NCI-H526 (cell line): ENCODE measurements at places on chromosomes 7 and 10.

GRCh38 chr7:8360564-8361153, 72.8 kb upstream of the NXPH1 start:
- no peak for DNase-seq

DNA sequence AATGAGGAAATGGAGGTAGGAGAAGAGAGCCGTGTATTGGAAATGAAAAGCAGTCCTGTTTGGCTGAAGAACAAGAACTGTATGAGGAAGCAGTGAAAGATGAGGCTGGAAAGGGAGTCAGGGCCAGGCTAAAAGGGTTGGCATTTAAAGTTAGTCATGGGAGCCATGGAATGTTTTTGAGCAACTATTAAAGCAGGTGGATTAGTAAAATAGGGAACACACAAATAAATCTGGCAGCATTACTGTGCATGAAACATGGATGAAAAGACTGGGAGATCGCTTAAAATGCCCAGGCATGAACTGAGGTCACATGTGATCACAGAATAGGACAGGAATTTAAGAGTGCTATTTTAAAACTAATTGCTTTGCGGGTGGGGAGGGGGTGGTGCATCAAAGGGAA, 1.4 kb upstream of the IFRD1 start:
- DNase-seq: no peak

- no peak for DNase-seq
Observed at GRCh38 chr10:77032188-77032570, 605.4 kb downstream of the KCNMA1 start.

GRCh38 chr10:23376229-23376655, 31.6 kb upstream of the C10orf67 start:
- no peak for DNase-seq

DNA sequence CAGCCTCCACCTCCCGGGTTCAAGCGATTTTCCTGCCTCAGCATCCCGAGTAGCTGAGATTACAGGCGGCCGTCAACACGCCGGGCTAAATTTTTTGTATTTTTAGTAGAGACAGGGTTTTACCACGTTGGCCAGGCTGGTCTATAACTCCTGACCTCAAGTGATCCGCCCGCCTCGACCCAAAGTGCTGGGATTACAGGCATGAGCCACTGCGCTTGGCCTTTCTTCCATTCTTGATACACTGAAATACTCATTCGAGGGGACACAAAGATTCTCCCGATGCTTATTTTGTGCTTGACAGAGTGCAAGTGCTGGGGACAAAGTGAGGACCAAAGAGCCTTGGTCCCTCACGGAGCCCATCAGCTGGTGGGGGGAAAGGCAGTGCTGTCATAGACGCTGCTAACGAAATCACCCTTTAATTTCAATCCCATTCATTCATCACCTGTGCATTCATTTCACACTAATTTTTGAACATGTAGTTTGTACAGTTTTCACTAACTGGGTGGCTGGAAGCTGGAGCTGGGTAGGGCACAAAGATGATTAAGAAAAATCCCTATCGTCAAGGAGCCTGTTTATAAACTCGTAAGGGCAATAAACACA, 621 bp upstream of the FAM133B start:
- peak; percentile 11 for DNase-seq
